Left renal pelvis (tissue), 4 donors: ENCODE measurements at places on chromosomes 3 and 15.

GRCh38 chr3:185961675-185962232, 23.9 kb upstream of the TRA2B start:
- DNase-seq, result no peak

DNA sequence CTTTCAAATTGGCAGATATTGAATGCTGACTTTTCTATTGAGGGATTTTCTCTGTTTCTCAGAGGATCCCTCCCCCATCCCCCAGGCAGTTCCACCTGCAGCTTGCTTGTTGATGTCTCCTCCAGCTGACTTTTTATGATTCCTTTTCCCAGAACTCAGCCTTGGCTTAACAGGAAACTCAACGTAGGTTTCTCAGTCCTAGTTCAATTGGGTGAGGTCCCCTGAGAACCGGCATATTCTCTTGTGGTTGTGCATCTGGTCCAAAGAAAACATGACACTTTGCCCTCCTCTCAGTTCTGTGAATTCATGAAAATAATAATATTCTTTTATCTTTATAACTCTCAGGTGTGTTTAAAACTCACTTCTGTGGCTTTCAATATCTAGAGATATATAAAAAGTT, 1222.1 kb downstream of the OTOL1 start:
- DNase-seq, result no peak

DNA sequence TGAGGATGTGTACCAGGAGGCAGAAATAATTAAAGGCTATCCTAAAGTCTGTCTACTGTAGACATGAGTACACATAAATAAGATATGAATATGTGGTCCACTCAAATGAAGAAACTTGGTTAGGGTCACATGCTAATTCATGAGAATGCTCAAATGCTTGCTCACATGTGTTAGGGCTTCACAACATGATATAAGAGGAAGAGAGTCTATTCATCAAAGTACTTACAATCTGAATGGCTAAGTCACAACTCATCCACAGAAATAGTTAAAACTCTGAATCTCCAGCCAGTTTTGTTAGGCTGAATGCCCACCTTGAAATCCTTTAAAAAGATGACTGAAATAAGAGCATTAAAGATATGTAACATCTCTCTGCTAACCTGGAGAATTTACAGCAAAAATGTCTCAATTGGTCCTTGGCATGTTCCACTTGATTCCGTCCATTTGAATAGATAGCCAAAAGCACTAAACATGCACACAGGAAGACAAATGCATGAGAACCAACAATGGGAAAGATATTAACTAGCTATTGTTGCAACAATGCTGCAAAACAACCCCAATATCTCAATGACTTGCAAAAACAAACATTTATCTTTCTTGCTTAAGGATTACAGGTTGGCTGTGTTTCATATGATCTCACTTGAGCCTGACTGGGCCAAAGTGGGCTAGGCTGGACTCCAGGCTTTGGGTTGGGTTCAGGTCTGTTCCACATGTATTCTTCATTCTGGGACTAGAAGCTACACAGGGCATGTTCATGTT, 10.6 kb upstream of the TBC1D5 start:
- no peak for DNase-seq

- DNase-seq, result no peak
Observed at GRCh38 chr3:124818398-124819091, 68.6 kb downstream of the ITGB5 start.

DNA sequence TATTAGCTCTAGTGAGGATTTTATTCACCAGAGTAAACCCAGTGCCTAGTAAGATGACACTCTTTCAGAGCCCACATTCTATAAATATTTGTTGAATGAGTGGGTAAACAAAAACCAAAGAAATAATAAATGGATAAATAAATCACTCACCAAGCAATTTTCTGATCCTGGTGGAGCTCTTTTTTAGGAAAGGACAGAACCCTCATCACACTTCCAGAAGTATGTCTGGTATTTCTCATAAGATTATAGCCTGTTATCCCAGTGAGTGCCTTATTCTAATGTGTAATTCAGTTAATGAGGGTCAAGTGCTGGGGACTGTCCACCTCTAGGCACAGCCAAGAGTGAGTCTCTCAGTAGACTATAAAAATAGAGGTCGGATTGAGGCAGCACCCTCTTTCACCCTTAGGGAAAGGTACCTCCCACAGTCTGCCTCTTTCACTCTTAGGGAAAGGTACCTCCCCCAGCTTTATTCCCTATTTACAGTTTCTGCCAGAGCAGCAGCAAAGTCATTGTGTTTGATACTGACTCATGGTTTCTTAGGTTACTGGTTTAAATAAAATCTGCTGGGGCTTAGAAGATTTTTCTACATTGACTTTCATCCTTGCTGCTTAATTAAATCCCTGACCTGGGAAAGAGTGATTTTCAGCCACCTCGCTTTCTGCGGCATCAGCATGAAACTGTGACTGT, 145.0 kb downstream of the STAC start:
- DNase-seq, result no peak

GRCh38 chr15:52876991-52877663, 87.0 kb upstream of the ONECUT1 start:
- no peak for DNase-seq
